WERI-Rb-1 (cell line): ENCODE measurements at places on chromosomes 3 and 15.

- DNase-seq: no peak
These were observed 309.5 kb upstream of the TRIM42 start for GRCh38 chr3:140368223-140368811.

DNA sequence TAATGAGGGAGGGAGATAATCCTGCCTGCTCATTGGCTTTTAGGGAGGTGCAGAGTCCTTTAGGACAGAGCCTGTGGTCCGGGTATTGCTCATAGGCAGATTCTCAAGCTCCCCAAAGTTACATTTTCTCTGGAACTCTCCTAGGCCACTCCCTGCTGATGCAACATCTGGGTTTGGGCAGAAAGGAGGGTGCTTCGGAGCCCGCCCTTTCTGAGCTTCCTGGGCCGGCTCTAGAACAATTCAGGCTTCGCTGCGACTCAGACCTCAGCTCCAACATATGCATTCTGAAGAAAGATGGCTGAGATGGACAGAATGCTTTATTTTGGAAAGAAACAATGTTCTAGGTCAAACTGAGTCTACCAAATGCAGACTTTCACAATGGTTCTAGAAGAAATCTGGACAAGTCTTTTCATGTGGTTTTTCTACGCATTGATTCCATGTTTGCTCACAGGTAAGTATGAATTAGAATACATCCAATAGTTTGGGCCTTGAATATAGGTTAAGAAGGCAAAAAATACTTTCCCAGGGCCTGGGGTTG, at the start of gene IL20RB:
Gene IL20RB (plus strand): TSS at position 233 of the 538 bp plus-strand sequence. CDS start 131 bp downstream, at position 364.
- no peak for DNase-seq

GRCh38 chr3:55571913-55572312, 84.8 kb upstream of the WNT5A start:
- no peak for DNase-seq

- DNase-seq: no peak
These were observed 26.1 kb upstream of the NMB start for GRCh38 chr15:84684092-84684491.

GRCh38 chr3:37474901-37475331, 300.5 kb upstream of the LRRFIP2 start:
- peak; percentile 18 for DNase-seq

DNA sequence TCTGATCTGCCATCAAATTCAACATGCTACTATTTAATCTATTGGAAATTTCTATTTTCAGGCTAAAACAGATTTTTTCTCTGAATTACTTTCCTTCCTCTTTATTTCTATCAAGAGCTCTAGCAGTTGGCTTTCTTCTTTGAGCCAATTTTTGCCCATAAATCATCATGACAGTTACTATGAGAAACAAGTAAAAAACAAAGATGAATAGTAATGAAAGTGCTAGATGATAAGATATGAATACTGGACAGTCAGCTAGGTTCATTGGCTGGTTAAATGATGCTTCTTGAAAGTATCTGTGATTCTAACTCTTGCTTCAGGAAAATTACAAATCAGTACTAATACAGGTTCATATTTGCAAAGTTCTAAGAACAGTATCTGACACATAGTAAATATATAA, 38.6 kb upstream of the NANOGP8 start:
- no peak for DNase-seq
